ENCODE measurements at places on chromosomes 3 and 15.

- DNase-seq: no peak
Measured at GRCh38 chr15:88681610-88682221, 42.9 kb downstream of the ISG20 start.

DNA sequence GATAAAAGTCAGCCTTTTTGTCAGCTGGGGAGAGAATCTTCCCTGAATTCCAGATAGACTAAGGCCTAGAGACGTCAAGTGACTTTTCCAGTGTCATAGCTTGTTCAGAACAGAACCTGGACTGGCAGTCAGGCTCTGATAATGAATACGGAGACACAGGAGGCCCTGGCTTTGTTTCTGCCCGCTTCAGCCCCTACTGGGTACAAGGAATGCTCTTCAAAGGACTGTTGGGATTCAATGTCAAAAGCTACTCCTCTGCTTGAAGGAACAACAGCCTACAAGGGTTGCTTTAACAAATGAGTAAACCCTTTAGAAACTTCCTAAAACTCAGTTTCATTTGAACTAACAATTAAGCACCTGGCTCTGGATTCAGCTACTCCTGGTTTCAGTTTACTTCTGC is 412.3 kb downstream of the OXSM start:
- DNase-seq: no peak

GRCh38 chr3:14145670-14146380 is 21.0 kb downstream of the TMEM43 start:
- DNase-seq: no peak

- DNase-seq: no peak
Measured at GRCh38 chr15:50830477-50831354, 65.2 kb upstream of the SPPL2A start.

- no peak for DNase-seq
Measured at GRCh38 chr15:32905481-32905880, 187.7 kb downstream of the GREM1 start.

GRCh38 chr3:189927975-189928895 is 192.5 kb downstream of the P3H2 start:
- DNase-seq: no peak

DNA sequence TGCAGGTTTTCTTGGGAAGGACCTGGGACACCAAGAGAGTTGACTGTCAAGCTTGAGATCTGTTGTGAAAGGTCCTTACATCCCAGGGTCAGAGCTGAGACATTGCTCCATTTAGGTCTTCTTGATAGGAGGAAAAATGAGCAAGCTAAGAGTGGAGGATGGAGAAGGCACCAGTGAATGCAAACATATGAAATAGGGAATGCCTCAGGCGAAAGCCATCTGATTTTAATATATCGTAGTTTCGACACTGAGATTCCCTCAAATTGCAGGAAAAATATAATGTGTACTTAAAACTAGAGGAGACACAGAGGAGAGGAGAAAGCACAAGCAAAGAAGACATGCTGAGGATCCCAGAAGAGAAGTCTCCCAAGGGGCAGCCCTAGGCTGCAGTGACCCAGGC is 85.5 kb downstream of the TM4SF4 start:
- no peak for DNase-seq

DNA sequence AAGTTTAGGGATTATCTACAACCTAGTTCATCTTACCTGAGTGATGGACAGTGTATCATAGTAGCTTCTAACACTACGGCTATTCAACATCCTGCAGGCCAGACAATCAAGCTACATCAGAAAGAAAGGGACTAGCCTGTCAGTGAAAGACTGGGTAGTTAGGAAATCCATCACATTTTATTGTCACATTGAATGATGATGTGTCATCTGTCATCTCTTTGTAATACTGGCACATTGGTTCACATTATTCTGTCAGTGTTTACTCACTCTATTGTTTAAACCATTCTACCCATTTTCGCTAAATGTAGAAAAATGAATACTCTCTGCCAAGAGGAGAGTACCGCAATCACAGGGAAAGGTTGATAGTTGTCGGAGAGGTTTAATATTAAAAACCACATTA is 1155.8 kb downstream of the TUSC7 start:
- no peak for DNase-seq

- DNase-seq: no peak
Measured at GRCh38 chr15:89458440-89458839, 37.9 kb downstream of the RHCG start.

GRCh38 chr3:174891524-174892203 is 32.5 kb downstream of the NAALADL2 start:
- no peak for DNase-seq

GRCh38 chr3:189122526-189123205 is 49.1 kb upstream of the TPRG1 start:
- no peak for DNase-seq

GRCh38 chr3:172096881-172097420 is 57.6 kb downstream of the FNDC3B start:
- no peak for DNase-seq

GRCh38 chr3:196706731-196707130 is 5.3 kb downstream of the CEP19 start:
- DNase-seq: no peak

DNA sequence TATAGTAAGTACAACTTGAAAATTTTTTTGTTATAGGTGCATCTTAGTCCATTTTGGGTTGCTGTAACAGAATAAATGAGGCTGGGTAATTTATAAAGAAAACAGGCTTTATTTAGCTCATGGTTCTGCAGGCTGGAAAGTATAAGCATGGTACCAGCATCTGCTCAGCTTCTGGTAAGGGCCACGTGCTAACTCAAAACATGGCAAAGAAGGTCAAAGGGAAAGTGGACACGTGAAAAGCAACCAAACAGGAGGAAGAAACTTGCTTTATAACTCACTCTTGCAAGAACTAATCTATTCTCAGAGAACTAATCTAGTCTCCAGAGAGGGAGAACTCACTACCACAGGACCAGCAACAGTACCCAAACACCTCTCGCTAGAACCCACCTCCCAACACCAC is 9.1 kb downstream of the HDGFL3 start:
- DNase-seq: no peak

DNA sequence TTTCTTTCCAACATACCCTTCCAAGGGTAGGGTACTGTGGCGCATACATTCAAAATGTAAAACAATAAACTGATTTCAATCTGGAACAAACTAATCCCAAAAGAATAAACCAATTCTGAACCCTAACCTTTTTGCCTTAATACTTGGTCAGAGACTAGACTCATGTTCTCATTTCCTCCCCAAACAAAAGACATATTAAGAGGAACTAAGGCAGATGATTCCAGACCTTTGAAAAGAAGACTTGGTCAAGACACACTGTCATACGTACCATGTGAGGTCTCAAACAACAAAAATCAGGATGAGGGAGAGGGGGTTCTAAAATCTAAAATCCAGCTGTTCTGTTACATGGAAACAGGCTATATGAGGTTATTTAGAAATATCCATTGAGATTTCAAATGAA is 102.1 kb downstream of the RFTN1 start:
- DNase-seq: no peak

GRCh38 chr3:172046268-172046915 is 7.0 kb downstream of the FNDC3B start:
- no peak for DNase-seq

DNA sequence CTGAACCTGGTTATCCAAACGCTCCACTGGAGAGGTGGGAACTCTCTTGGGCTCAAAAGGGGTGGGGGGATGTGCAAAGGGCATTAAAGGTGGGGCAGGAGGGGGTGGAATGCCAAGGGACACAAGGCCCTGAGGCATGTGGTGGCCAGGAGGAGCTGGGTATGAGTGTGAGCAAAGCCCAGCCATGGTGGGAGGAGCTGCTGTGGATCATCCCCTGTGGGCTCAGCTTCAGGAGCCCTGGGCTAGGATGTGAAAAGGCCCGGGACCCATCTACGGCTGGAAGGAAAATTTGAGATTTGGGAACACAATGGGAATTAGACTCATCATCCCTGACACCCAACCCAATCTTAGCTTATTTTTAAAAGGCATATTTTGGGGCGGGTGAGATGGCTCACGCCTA is 33.3 kb downstream of the MGLL start:
- DNase-seq: no peak

- DNase-seq: no peak
Measured at GRCh38 chr3:143654906-143655305, 193.4 kb downstream of the SLC9A9 start.

- DNase-seq: no peak
Measured at GRCh38 chr15:69359722-69360121, 54.4 kb upstream of the KIF23 start.

DNA sequence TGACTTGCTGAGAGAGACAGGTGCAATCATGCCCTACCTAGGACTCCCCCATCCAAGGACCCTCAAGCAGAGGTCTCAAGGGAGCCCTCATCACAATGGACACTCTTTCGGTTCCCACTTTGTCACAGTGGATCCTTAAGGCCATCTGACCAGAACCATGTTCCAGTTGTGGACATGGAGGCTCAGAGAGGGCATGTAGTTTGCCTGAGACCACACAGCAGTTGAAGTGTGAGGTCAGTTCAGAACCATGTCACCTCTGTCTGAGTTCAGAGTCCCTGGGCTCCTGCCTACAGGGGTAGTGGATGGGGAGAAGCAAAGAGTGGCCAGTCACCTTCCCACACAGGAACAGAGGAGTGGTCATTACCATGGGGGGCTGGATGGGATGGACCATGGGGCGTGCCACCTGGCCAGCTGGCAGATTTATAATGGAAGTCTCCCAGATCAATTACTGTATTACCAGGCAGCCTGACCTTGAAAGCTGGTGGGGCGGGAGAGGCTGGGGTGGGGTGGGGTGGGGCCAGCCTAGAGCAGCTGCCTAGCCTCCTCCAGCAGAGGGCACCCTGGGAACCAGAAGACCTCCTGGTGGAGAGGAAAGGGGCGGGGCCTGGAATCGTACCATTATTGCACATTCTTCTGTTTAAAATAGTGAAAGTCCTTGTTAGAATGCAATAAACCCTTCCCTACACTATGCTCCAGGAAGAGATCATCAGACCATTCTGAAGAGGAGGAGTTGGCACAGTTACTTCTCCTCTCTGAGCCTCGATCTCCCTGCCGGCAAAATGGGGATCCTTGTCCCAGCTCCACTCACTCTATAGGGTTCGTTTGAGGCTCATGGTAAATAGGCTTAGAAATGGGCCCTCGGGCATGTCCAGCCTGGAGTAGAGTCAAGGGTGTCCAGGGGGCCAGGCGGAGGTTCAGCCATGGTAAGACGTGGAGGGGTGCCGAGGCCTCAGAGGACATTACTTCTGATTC is 26.9 kb upstream of the LINGO1 start:
- no peak for DNase-seq

- no peak for DNase-seq
Measured at GRCh38 chr3:171753025-171753472, 57.2 kb downstream of the PLD1 start.

GRCh38 chr3:57164657-57165573 is at the start of gene IL17RD:
IL17RD (minus strand) TSS chr3:57165353; CDS start chr3:57165286, 67 bp downstream.
- DNase-seq: peak; percentile 37

DNA sequence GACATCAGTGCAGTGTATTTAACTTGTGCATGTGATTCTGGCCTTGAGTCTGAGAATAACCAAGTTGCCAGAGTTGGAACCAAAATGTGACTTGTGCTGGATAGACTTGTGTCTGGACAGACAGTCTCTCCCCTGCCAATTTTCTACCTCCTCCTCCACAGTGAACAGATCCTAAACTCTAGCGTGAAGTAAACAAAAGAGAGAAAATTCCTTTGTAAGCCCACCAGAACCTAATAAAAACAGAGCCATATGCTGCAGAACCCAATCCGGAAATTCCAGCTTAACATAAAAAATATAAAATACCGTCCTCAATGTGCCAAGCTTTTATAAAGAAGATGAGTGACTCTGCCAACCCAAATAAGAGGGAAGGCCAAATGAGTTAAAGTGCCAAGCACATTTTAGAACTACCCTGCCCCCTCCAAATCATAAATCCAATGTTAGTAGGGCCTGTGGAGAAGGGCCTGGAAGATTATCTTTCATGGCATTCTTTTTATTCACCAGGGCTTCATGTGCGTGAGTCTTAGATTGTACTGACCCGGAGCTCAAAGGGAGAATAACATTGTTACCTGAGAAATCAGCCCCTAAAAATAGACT is 344.6 kb upstream of the PROK2 start:
- no peak for DNase-seq

DNA sequence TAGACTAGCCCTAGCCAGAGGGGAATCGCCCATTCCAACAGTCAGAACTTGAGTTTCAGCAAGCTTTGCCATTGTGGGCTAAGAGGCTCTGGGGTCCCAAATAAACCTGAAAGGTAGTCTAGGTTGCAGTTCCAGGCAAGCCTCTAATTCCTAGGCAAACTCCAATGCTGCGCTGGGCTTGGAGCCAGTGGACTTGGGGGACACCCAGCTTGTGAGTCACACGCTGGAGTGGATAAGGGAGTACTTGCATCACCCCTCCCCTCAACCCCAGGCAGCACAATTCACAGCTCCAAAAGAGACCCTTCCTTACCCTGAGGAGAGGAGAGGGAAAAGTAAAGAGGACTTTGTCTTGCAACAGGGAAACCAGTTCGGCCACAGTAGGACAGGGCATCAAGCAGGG is 105.2 kb upstream of the DPPA4 start:
- no peak for DNase-seq

GRCh38 chr3:194271460-194272035 is 79.6 kb downstream of the CPN2 start:
- no peak for DNase-seq

DNA sequence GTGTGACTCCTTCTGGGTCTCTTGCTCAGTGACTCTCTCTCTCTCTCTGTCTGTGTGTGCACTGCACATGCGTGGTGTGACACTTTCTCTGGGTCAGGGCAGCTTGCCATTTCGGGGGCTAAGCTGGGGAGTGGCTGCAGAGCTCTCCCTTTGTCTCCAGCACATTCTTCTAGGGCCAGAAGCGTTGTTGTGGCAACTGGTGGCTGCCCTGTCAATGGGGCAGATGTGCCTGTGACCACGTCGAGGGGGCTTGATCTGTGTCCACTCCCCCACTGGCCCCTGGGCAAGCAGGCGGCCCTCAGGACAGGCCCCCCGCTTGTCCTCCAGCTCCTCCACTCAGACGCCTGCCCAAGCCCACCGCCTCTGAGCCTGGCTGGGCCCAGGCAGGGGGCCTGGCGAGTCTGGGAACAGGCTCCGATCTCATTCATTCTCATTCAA is 67.8 kb downstream of the WNT7A start:
- no peak for DNase-seq

GRCh38 chr3:62607287-62608029 is 234.1 kb upstream of the FEZF2 start:
- no peak for DNase-seq

GRCh38 chr15:50024281-50024680 is 94.8 kb downstream of the ATP8B4 start:
- no peak for DNase-seq
